ENCODE measurements at places on chromosomes 2 and 18. TPM values are rescaled to one million over a fixed set of nuclear protein-coding genes. Genes with fewer than 3 reads are reported as not detected.

Gene CCDC178
- not detected for total RNA-seq

DNA sequence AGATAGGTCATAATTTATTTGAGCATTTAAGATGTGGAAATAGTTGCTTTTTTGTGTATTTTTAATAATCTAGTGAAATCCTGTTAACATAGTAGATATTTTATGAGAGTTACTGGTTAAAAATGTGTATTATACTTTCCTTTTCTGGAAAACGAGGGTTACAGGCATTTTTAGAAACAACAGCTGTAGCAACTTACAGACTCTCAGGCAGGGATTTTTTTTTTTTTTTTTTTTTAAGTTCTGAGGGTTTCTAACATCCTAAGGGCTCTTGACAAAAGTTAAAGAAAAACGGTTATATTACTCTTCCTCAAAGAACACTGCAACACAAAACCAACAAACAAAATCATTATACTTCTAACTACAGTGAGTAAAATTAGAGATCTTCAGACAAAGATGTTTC, 205.9 kb downstream of the ACKR3 start:
- DNase-seq = no peak

DNA sequence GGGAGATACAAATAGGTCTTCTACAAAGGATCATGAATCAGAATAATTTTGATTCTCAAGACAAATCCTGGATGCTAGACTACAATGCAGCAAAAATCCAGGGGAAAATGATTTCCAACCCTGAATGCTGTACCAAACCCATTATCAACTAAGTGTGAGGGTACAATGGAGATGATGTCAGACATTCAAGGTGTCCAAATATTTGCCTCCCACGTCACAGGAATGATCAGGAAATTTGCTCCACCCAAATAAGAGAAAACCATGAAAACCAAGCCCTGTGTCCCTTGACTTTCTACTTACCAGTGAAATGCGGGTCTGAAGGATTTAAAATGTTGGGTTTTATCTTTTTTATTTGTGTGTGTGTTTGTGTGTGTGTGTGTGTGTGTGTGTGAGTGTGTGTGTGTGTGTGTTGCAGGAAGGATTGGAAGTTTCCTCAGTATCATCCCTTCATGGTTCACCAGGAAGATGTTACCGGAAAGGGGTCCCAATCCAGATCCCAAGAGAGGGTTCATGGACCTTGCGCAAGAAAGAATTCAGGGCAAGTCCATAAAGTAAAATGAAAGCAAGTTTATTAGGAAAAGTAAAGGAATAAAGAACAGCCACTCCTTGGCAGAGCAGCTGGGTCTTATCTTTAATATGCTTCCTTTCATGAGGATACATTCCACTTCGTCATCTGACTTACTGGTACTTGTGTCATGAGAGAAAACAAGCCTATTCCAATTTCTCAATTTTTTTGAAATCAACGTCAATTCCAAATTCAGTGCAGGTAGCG, 61.1 kb upstream of the ID2 start:
- no peak for DNase-seq

DNA sequence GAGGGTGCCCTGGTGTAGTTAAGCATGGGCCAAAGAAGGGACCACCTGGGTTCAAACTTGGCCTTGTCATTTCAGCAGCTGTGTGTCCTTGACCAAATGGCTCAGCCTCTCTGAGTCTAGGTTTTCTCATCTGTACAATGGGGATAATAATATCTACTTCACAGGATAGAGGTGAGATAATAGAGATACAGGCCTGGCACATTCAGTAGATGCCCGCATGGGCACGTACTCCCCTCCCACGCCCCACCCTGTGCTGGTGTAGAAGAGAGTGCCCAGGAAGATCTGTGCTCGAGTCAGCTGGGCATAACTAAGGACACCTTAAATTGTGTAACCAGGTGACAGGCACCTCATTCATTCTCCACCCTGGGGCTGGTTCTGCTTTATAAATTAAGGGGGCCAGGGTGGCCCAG, 8.4 kb upstream of the TMEM185B start:
- no peak for DNase-seq

DNA sequence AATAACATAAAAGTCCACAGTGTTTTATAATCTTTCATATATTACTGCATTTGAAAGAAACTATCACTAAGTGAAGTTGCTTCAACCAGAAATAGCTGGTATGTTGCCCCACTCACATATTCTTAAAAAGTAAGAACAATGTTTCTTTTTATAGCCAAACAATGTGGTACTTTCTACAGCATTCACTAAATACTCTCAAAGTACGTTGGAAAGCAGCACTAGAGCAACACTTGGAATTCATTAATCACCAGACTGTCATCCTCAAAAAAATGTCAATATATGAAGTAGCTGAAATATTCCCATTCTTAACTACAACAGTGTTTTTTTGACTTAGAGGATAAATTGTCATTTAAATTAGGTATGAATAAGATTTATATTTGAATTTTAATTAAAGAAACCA, 32.8 kb downstream of the COBLL1 start:
- no peak for DNase-seq

All from CD8-positive, alpha-beta memory T cell (primary cell).